ENCODE measurements at places on chromosomes 3 and 15.
A peak's percentile ranks its signal among the peaks of the same experiment; 100 is the strongest.

GRCh38 chr15:42155546-42156242, 742 bp downstream of the PLA2G4F start:
- peak; percentile 91 for DNase-seq

GRCh38 chr3:157241599-157241998, 81.7 kb upstream of the CCNL1 start:
- no peak for DNase-seq

DNA sequence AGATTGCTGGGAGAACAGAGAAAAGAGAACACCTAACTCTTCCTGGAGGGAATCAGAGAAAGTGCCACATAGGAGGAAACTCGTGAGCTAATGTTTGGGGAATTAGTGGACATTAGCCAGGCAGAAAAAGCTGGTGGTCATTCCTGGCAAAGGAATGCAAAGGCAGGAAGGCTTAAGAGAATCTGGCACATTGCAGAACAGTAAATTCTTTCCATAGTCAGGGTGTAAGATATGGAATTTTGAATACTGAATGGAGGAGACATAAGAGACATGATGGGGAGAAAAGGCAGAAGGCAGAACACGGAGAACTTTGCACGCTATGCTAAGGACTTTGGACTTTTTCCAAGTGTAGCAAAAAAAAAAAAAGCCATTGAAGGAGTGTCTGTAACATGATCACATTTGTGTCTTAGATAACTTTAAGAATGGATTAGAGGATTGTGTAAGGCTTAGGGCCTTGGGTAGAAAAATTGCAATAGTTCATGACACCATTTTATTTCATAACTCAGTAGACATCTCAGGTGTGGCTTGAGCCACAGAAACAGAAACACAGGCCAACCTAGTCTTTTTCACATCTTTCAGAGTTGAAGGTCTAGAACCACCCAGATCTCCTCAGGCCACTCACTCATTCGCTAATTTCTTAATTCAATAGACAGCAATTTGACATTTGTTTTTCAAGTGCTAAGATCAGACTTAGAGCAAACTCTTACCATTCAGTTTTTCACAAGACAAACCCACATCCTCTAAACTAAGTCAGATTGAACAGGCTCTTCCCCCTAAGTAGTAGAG, 31.2 kb upstream of the CCDC80 start:
- peak; percentile 42 for DNase-seq

GRCh38 chr15:66770518-66771350, 68.7 kb downstream of the SMAD6 start:
- DNase-seq: peak; percentile 89

GRCh38 chr3:138936741-138937689, 9.9 kb downstream of the FOXL2 start:
- DNase-seq: peak; percentile 23

Measured in small intestine (tissue), 16 donors.